ENCODE measurements at places on chromosomes 12 and 14.

DNA sequence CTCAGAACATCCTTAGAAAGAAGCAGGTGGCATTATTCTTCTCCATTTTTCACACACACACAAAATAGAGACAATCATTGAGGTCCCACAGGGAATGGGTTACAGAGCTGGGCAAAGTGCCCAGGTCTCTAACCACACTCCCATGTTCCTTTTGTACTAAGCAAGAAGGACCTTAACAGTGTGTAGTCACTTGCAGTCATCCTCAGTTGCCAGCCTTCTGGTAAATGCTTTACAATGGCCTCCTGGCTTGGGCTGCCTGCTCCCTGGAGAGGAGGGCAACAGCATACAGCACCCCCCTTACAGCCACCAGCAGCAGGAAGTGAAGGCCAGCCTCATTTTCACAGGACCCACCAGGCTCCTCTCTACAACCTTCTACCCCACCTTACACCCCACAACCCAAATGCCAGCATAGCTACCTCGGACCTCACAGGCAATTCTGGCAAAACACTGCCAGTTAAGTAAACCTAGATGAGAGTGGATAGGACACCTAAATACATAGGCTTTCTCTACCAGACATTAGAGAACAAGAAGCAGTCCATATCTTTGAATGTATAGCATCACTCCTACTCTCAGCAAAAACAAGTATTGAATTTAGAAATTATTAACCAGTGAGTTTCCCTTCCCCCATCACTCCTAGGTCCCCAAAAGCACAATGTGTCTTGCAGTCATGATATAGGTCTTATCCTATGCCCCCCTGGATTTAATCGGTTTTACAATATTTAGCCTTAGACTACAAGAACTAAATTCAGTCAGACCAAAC, 88.1 kb downstream of the PPP2R5E start:
- DNase-seq: no peak

DNA sequence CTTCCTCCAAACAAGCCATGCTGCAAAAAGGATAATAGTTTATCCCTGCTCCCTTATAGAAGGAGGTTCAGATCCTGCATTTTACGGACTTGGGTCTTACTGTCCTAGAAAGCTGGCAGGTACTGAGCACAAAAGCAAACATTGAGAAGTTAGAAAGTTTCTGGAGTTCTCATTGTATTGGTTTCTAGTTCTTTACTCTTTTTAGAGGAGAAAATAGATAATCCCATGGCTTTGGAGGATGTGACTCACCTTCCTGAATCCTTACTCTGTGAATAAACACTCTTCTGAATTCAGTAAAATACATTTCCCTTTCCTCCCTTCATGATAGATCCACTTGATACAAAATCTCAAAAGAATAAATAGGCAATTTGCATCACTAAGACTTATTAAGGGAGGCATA, 188.9 kb downstream of the NPAS3 start:
- DNase-seq: no peak

DNA sequence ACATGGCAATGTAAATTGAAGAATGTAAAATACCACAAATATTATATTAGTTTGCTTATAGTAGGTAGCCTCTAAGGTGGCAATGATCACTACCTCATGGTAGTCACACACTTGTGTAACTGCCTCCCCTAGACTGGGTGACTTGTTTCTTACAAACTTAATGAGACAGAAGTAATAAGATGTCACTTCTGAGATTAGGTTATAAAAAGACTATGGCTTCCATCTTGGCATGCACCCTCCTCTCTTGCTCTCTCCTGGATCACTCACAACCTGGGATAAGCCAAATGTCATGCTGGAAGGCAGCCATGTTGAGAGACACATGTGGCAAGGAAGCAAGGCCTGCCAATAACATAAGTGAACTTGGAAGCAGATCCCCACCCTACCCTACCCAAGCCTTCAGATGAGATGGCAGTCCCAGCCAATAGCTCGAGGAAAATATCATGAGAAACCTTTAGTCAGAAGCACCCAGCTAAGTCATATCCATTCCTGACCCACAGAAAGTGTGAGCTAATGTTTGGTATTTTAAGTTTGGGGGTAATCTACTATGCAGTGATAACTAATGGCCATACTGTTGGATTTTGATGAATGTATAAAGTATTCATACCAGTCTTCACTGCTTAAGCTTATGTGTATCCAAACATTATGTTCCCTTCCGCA, 43.3 kb downstream of the PPP1R12A start:
- no peak for DNase-seq

- no peak for DNase-seq
Observed at GRCh38 chr12:103331643-103332042, 164.1 kb downstream of the C12orf42 start.

DNA sequence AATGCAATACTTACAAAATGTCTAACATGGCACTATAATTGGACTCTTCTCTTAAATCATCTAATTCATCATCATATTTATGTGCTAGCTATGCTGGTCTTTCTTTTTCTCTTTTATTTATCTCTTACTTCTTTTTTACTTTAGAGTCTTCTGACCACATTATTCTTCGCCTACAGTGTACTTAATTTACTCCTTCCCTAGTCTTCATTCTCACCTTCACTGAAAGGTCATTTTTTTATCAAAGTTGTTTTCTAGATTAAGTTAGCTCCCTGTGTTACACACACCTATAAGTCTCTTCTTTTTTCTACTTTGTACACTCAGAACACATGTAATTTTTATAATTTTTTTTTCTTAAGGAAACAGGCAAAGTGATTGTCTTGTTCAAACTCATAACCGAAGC, 1351.2 kb downstream of the FSCB start:
- no peak for DNase-seq

DNA sequence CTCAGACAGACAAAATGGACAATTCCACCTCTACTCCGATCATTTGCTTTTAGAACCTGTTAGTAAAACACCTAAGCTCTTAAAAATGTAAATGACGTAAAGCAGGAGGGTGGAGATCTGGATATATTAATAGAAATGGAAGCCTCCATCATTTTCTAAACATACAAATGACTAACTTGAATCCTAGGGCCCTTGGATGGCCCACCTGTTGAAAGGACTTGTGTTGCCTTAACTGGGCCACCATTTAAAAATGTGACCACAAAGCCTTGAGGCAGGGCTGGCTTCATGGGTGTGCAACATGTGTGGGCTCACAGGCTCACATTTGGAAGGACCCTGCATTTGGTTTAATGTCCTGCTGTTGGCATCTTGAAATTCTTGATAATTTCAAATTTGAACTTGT, 131.5 kb upstream of the PRMT8 start:
- DNase-seq: no peak

- DNase-seq: no peak
Observed at GRCh38 chr12:122523280-122523679, 3.5 kb downstream of the RSRC2 start.

DNA sequence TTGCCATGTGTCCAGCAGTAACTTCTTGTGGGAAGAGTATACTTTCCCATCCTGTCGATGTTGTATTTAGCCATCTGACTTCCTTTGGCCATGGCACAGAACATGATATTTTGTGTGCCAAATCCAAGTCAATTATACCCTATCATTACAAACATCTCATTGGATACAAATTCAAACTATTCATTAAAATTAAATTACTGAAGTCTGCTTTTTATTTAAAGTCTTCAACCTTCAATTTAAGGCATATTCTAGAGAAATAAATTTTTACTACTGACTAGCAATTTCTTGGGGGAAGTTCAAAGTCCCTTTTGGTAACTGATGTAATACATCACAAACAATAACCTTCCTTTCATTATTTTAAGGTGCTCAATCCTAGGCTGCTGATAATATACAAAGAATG, 192.6 kb downstream of the SLC6A15 start:
- no peak for DNase-seq

GRCh38 chr12:82359115-82359478, 768 bp downstream of the METTL25 start:
- DNase-seq: no peak

GRCh38 chr12:442235-442884, 17.4 kb upstream of the B4GALNT3 start:
- DNase-seq: peak; percentile 30

- no peak for DNase-seq
Observed at GRCh38 chr12:57027805-57028153, 11.4 kb upstream of the TAC3 start.

DNA sequence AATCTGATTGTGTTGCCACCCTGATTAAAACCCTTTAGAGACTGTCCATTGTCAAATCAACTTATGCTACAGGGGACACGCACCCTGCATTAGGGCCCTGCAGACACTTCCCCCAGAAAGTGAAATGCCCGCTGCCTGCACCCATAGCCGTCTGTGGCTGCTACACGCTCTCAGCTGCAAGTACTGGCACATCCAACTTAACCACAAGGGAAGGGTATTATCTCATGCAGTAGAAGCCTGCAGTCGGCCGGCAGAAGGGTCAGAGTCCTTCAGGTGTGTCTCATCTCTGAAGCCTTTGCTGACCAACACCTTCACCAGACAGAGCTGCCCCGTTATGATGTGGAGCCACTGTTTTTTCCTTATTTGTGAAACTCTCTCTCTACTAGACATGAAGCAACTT, 20.8 kb downstream of the CFAP251 start:
- no peak for DNase-seq

GRCh38 chr12:72189266-72189665, 82.9 kb upstream of the TRHDE start:
- no peak for DNase-seq

DNA sequence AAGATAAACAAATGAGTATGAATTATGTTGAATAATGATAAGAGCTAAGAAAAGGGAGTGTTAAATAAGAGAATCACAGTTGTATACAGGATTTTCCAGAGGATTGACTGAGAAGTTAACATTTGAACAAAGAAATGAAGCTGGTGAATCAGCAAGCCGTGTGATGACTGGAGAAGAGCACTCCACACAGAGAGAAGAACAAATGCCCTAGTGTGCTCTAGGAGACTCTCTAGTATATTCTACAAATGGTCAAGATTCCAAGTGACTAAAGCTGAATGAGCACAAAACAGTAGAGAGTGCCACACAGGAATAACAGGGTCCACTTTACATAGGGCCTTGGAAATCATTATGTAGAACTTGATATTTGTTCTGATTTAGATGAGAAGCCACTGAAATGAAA, 587.1 kb upstream of the ATXN7L3B start:
- DNase-seq: no peak

- DNase-seq: no peak
Observed at GRCh38 chr12:50103767-50104321, at the start of gene GPD1. Gene GPD1 (plus strand): TSS chr12:50104008. CDS start chr12:50104051, 43 bp downstream.

GRCh38 chr12:78209846-78210505, 379.3 kb downstream of the NAV3 start:
- DNase-seq: no peak

- DNase-seq: no peak
Observed at GRCh38 chr14:76015668-76016067, 30.1 kb downstream of the IFT43 start.

GRCh38 chr14:98803196-98803595, 468.8 kb downstream of the BCL11B start:
- DNase-seq: no peak

DNA sequence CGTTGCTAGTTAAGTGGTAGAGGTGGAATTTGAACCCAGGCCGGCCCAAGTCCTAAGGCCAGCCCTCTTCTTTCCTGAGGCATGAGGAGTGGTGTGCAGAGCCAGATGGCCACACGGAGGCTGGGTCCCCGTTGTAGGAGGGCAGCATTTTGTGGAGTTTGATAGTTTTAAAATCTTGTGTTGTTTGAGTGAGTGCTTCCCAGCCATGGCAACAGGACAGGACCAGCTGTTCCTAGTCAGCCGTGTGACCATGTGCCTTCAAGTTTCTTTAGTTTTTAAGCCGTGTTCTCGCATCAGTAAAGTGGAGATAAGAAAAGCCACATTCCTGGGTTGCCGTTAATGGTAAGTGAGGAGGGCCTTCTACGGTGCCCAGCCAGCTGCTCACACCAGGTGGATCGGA, 44.4 kb downstream of the UBE3B start:
- no peak for DNase-seq

DNA sequence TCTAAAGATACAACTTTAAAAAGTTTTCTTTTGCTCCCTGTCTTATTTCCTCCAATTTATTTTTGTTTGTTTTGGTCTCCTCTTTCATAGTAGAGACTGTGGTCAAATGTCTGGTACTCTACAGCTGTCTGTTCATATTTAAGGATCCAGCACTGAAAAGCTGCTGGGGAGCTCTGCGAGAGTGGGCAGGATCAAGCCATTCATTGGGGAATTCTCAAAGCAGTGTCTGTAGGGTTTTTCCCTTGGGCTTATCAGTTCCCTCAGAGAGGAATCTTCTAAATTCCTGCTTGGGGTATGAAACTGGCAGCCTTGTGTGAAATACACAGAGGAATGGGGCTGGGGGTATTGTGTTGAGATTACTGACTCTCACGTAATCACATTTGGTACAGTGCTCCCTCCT, 52.3 kb downstream of the FNTB start:
- DNase-seq: no peak

- DNase-seq: no peak
Observed at GRCh38 chr12:123346946-123347345, 17.7 kb downstream of the SBNO1 start.

DNA sequence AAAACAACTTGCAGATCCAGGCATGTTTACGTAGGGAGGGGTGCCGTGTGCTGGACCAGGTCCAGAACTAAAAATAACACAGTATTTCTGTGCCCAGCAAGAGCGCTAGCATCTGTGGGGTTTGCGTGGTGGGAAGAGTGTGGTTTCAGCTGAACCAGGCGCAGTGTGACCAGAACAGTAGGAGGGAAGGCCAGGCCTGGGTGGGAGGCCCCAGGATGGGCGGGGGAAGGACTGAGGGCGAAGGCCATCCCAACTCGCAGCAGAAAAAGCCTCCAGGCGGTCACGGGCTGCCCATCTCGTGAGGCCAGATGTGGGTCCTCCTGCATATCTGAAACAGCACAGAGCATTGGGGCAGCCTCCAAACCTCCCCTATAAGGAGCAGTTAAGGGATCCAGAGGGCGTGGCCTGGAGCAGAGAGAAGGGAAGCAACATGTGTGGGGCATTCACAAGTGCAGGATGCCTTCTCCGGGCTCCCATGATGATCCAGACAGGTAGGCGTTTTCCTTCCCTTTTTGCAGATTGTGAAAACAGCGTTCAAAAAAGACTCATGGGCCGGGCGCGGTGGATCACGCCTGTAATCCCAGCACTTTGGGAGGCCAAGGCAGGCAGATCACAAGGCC, 17.8 kb upstream of the CD9 start:
- no peak for DNase-seq

- DNase-seq: no peak
Observed at GRCh38 chr14:59107819-59108218, 80.6 kb upstream of the DAAM1 start.

DNA sequence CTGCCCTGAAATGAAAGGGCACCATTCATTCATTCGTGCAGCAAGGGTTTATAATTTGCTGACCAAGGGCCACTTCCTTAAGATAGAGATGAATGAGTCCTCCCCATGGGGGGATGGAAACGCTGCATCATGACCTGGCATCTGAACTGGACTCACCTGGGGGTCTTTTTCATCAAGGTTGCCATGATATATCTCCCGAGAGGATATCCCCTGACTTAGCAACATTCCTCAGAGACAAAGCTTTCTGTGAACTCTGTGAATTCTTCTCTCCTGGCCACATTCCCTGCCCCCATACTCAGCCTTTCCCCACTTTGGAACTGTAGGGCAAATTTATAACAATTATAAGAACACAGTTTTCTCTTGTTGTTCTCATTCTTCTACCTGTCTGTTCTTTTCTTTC, 30.8 kb downstream of the SRRM4 start:
- no peak for DNase-seq
